Neuronal stem cell (in vitro differentiated cells): ENCODE measurements at places on chromosomes 6 and 20.

DNA sequence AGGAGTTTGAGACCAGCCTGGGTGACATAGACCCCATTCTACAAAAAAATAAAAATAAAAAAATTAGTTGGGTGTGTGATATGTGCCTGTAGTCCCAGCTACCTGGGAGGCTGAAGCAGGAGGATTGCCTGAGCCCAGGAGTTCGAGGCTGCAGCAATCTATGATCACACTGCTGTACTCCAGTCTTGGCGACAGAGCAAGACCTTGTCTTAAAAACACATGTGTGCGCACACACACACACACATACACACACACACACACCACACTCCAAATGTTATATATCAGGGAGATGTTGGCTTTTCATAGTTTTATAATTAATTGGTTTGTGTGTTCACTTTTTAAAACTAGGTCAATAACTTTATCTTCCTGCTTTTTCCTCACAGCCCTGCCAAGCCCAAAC lies 110.5 kb downstream of the RTN4IP1 start:
- DNase-seq = no peak

- no peak for DNase-seq
Observed at GRCh38 chr20:50353289-50353961, 156.8 kb upstream of the PTPN1 start.

DNA sequence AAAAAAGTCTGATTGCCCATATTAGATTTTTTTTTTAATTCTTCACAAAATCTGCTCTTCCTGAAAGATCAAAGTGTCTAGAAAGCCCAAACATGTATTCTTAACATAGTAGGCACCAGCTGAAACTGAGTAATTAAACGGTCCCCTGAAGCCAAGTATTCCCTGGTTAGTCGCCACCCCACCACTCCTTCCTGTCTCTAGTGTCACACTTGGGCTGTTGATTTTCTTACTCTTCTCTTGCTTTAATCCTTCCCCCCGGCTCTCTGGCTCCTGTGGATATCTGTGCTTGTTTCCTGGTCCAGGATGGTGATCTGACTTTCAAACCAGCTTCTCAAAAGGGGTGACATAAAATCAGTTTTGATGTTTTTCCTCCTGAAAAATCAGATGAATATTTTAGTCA lies 162.9 kb downstream of the QKI start:
- no peak for DNase-seq

GRCh38 chr6:32190911-32191677 lies 1.1 kb upstream of the PBX2 start:
- DNase-seq = no peak

DNA sequence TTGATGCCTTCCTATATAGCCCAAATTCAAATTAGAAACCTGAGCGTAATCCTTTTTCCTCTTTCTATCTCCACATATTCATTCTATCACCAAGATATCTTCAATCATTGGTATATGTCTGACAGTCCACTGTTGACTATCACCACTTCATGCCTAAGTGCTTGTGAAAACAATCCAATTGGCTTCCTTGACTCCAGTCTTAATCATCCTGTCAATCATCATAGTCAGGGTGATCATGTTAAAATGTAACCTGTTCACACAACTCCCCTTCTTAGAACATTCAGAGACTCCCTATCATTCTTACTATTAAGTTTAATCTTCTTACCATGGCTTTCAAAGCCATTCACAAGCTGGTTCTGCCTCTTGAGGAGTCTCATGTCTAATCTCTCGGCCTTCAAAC lies 616.7 kb downstream of the PHF3 start:
- no peak for DNase-seq

GRCh38 chr20:15061955-15062354 lies 724.5 kb upstream of the FLRT3 start:
- no peak for DNase-seq

- no peak for DNase-seq
Observed at GRCh38 chr20:34029415-34029814, 35.7 kb downstream of the RALY start.

DNA sequence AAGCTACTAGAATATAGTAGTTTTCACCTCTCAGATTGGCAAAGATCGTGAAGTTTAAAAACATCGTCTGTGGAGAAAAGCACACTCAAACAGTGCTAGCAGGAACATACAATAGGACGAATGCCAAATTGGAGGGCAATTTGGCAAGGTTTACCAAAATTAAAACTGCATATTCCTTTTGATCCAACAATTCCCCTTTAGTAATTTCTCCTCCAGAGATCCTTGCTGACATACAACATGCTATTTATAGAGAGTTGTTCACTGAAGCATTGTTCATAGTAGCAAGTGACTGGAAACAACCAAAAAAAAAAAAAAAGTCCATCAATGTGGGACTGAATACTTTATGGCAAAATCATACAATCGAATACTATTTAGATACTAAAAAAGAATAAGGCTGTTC lies 202.2 kb downstream of the ATXN1 start:
- no peak for DNase-seq

DNA sequence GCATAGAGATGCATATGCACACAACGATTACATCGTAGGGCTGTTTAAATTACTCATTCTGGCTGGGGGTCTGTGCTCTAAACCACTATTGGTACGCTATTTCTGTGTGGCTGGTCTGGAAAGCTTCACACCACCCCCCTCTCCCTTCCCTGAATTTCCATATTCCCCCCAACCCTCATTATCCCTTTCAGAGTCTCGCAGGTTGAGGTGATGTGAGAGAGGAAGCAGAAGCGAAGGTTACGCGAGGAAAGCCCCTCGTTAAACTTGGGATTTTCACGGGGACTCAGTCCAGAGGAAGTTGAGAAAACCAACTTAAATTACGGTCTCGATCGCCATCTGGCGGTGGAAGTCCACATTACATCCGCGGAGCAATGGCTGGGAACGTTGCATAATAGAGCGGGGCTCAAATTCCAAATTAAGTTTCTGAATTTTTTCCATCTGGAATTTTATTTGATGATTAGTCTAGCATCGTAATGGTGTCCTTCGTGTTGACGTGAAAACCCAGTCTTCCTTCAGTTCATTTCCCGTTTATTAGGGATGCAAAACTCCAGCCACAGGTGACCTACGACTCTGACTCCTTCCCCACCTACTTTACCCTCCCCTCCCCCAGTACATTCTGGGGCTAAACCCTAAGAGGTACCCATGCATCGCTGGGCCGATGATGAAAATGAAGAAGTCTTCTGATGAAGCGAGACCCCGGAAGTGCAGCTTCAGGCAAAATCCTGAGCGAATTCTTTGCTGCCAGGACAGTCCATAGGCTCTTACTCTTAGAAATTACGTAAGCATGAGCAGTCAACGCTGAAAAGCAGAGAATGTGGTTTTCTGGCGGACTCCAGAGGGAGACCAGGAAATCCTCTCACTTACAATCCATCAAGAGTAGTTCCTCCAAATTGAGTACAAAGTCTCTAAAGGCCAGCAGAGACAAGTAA lies 19.7 kb downstream of the HLA-DOB start:
- peak; percentile 72 for DNase-seq

DNA sequence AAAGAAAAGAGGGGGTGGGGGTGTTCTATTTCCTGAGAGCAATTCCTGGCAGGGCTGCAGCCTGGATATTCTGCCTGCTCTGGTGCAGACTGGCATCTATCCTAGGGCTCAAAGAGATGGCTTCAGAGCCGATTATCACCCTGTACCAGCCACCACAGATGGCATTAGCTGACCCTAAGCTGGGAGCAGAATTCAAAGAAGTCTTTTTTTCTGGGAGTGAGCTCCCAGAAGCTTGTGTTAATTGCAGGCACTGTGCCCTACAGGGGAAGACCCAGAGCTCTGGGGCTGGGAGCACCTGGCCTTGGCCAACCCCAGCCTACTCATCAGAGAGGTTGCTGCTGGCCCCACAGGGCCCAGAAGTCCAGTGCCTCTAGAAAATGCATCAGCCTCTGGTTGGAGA lies 85.9 kb downstream of the PXDC1 start:
- no peak for DNase-seq

DNA sequence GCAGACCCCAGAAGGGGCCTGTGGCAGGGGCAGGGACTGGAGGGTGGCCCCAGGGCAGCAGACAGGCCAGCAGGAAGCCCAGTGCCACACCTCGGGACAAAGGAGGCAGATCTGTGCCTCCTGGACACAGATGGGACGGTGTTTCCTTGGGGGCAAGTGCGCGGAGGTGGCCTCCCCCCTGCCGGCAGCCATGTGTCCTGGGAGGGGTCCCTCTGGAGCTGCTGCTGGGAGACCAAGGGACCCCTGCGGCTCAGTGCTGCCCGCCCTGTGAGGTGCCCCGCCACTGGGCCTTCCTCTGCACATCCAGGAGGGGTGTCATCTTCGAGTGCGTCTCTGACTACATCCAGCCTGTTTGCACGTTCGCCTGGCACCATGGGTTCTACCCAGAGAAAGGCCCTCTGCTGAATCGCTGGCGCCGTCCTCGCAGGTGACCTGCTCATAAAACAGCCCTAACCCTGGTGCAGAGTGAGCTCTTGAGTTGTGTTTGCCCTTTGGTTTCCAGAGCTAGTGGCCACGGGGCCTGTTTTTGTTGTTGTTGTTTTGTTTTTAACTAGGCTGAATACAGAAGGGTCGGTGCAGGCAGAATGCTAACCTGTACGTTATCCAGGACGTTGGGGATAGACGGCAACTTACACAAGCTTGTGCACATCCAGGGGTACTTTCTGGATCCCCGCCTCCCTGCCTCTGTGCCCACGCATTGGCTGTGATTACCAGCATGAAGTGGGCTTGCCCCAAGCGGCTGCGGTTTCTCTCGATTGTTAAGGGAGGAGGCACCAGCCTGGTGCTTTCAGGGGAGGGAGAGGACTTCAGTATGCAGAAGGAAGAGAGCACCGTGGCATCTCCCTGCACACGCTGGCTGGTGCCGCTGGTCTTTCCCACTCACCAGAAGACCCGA lies 1.3 kb upstream of the KCNQ2 start:
- DNase-seq = no peak

GRCh38 chr6:136654086-136654485 lies 103.9 kb upstream of the MAP7 start:
- DNase-seq = no peak

DNA sequence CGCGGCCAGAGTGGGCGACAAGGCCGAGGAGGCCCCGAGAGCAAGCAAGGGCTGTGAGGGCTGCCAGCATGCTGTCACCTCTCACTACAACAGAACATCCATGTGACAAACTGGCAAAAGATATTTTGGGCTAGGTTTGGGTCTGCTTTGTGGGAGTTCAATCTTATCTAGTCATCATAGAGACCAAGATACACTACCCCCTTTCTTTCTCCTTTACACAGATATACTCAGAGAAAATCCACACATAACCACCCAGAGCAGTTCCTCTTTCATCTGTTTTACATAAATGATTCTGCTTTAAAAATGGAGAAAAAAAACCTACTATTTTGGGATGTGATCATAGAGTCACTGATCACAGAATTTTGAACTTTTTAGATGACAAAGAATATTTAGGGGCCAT lies 16.8 kb downstream of the SOX4 start:
- DNase-seq = no peak

DNA sequence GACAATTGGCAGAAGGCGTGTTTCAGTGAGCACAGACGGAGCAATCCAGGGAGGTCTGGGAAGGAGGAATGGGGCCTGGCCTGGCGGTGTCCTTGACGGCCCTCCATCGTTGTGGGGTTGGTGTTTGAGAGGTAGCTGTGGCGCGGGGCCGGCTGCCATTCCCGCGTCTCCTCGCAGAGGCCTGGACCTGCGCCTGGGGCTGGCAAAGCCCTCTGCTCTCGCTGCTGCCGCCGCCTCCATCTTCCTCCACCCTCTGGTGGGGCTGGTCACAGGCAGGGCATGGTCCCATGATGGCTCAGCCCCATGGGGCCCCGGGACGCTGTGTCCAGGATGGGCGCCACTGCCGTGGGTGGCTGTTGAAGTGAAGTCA lies 7.6 kb downstream of the OSBPL2 start:
- DNase-seq = no peak

GRCh38 chr6:27761391-27761790 lies 150.8 kb downstream of the OR2B2 start:
- DNase-seq = no peak

DNA sequence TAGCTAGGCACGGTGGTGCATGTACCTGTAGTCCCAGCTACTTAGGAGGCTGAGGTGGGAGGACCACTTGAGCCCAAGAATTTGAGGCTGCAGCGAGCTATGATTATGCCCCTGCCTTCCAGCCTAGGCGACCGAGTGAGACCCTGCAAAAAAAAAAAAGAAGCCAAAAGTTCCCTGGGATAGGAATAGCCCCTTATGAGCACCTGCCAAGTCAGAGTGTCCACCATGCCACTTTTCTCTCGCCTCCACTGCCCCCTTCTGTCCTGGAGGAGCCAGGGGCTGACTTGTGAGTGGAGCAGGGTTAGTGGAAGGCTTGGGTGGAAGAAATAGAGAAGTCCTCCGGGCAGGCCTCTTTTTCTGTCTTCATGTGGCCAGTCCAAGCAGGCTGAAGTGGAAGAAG lies 12.1 kb upstream of the DDX27 start:
- DNase-seq = no peak

- DNase-seq = no peak
Observed at GRCh38 chr6:143061597-143062385, 1.1 kb downstream of the AIG1 start.

DNA sequence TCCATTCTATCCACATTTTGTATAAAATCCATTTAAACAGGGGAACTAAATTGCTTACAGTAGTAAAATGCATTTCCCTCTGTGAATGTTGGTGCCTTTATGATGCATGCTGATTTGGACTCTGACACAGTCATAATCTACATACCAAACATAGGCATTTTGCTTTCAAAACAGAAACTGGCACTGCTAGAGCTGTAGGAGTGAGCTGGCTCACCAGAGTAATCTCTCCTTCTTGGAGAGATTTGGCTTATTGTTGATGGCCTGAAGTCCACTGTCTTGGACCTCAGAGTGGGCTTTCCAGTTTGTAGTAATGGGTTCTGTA lies 363.2 kb upstream of the FLRT3 start:
- DNase-seq = no peak

- DNase-seq = no peak
Observed at GRCh38 chr6:167013067-167013466, 13.9 kb downstream of the CEP43 start.

DNA sequence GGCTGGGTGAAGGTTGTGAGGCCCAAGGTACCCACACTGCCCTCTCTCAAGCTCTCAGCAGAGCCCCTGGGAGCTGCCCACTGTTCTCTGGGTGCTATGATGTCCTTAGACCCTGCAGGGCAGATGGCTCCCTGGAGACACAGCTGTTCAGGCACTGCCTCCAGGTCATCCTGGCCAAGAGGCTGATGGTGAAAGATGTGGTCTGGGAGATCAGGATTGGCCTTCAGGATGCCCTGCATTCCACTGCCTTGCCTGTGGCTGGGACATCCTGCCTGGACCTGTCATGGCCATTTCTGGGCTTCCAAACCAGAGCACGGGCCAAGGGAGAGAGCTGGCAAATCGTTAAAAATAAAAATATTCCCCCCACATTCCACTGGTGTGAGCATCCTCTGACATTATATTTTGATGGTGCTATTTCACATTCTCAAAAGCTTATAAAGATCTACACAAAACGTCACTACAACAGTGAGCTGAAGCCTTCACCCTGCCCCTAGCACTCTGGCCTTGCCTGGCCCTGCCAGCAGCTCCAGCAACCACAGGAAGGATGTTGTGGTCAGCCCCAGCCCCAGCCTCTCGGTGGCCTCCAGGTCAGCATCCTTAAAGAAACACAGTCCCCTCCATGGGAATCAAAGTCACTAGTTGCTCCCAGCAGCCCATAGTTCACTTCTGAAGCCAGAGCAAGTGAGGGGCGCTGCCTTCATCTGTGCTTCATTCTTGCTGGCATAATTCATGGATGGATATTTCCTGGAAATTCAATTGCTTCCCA lies 13.5 kb upstream of the KCNK16 start:
- no peak for DNase-seq

GRCh38 chr6:85569323-85569722 lies 24.3 kb downstream of the SNX14 start:
- DNase-seq = no peak
